MV-4-11 (cell line): ENCODE measurements at places on chromosomes 13 and 19.

GRCh38 chr19:38729653-38730469 lies 14.4 kb downstream of the CAPN12 start:
- peak; percentile 39 for DNase-seq

- peak; percentile 37 for DNase-seq
Observed at GRCh38 chr13:95267662-95268342, 33.4 kb downstream of the ABCC4 start.

DNA sequence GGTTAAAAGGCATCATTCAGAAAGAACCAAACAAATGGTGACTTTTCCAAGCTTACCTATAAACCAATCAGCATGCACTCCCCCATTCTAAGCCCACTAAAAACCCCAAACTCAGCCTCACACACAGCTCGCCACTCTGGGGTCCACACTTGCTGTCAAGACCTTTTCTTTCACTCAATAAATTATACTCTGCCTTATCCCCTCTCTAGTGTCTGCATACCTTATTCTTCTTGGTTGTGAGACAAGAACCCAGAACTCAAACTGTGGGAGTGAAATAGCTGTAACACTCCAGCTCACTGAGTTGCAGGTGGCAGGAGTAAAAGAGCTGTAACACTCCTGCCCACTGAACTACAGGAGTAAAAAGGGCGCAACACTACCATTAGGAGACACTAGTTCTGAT lies 559.0 kb downstream of the TBC1D4 start:
- DNase-seq, result no peak

DNA sequence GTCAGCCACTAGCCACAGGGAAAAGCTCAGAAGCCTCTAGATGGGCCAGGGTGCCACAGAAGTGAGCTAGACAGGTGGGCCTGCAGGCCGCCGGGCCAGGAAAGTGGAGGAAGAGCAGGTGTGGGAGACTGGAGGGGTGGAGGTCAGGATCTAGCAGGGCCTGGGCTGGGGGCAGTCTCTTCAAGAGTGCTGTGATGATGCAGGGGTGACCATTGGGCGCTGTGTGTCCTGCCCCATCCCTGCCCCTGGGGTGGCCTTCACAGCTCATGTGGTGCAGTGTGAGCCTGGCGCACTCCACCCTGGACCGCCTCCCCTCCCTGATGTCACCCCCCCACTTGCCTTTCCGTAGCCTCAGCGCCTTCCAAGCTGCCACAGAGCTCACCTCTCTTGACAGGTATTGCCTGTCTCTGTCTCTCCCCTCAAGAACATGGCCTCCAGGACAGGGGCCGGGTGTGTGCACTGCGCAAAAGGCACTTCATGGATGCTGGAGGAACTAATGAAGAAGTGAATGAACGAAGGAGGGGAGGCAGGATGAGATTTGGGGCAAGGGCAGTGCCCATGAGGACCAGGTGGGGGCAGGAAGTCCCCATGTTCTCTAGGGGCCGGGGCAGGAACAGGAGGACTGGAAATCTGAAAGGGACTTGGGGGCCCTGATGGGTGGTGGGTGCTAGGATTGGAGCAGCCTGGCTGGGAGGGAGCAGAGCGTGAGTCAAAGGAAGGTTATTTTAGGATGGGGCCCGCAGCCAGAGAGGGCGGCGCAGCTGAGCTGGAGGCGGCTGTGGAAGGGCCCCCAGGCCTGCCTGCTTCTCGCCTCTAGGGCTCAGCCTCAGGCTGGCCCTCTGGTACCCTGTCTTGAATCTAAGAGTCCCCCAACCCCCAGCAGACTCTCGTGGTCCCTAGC lies 6.6 kb downstream of the SSBP4 start:
- peak; percentile 43 for DNase-seq

DNA sequence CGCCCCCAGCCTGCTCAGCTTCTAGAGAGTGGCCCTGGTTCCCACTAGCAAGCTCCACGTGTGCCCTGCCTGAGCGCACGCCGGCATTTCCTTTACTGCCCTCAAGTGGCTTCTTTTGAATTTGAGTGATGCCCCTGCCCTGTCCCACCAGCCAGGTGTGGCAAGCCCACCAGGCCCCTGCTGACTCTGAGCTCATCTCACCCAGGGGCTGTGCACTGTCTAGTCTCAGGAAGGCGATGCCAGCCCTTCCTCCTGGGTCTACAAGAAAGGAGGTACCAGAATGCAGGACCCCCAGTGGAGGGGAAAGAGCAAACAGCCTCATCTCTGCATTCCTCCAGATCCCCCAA lies 17.3 kb upstream of the EPHX3 start:
- DNase-seq, result no peak

GRCh38 chr13:42409075-42409474 lies 137.1 kb downstream of the AKAP11 start:
- no peak for DNase-seq

- no peak for DNase-seq
Observed at GRCh38 chr13:29490561-29490885, 105.0 kb downstream of the SLC7A1 start.

DNA sequence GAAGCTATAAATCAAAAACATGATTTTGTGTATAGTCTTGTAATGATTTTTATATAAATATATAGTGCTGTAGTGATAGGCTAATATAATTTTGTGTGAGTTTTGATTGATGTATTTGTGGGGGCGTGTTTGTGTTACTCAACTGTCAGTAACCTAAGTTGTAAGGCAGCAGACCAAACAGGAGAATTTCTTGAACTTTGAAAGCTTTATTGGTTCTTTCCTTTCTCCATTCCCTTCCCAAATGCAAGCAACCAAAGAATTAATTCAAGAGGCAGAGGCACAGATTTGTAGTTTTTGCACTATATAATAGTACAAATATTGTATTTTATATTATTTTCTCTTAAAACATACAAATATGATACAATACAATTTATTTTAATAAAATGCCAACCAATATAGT lies 109.6 kb downstream of the FLT1 start:
- DNase-seq, result no peak

GRCh38 chr19:511101-511851 lies 4.0 kb downstream of the TPGS1 start:
- DNase-seq, result peak; percentile 66

- no peak for DNase-seq
Observed at GRCh38 chr19:9799162-9799561, 19.7 kb downstream of the FBXL12 start.

DNA sequence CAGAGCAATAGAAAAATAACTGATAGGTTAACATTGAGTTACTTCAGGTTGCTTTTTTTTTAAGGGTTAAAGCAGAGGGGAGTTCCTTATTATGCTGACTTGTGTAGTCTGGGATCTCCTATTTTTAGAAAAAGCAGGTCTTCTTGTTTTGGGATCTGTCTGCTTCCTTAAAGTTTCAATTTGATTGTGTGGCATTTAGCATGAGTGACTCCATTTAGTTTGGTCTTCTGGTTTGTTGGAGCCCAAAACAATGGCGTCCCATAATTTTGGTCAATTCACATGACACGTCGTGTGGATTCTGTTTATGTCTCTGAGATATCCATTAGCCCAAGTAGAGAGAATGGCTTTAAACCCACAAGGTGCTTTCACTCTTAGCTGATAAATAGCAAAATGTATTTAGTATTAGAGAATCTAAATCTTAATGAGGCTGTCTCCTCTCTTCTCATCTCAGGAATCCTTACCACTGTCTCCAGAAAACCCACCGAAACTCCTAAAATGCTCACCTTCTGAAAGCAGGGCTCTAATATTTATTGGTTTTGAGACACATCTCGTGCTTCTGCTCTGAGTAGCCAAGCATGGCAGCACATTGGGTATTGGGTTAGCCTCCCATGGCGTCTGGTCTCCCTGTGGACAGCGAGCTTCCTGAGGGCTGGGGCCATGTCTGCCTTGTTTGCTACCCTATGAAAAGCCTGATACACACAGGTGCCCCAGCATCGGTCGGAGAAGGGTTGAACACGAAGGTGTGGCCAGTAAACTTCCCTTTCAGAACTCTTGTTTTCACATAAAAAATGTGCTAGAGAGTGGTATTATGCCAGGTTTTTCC lies 67.2 kb upstream of the GPR183 start:
- DNase-seq, result no peak

DNA sequence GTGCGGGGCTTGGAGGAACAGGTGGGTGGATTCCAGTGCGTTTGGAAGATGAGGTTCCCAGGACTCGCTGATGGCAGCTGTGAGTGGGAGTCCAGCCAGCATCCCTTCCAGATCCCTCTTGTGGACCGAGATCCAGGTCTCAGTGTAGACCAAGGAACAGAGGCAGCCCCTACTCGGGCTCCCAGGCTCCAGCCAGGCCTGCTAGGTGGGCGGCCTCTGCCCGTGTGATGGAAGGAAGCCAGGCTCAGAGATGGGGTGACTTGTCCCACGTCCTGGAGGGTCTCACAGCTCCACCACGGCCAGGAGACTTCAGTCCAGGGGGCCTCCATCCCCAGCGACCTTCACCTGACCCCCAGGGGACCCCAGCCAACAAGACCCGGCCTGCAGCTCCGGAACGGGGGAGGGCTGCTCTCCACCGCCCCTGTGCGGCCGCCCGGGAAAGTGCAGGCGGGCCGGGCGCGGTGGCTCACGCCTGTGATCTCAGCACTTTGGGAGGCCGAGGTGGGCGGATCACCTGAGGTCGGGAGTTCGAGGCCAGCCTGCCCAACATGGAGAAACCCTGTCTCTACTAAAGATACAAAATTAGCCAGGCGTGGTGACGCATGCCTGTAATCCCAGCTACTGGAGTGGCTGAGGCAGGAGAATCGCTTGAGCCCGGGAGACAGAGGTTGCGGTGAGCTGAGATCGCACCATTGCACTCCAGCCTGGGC lies 729 bp upstream of the MADCAM1 start:
- no peak for DNase-seq

- DNase-seq, result no peak
Observed at GRCh38 chr13:89053418-89053817, 1382.2 kb downstream of the SLITRK5 start.

DNA sequence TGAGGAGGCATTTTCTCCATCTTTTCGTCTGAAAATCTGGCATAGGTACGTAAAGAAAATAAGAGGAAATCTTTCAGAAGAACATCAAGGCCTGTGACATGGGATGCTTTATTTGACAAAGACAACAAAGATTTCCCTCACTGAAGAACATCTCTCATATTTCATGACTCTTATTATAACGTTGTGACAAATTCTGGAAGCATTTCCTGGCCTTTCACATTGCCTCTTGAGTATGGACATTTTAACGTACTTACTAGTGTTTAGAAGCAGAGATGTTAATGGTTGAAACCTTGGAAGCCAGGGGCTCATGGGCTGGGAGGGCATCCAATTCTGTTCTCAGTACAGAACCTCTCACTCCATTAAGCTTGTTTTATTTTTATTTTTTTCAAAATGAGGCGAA lies 210.8 kb downstream of the DCT start:
- no peak for DNase-seq

DNA sequence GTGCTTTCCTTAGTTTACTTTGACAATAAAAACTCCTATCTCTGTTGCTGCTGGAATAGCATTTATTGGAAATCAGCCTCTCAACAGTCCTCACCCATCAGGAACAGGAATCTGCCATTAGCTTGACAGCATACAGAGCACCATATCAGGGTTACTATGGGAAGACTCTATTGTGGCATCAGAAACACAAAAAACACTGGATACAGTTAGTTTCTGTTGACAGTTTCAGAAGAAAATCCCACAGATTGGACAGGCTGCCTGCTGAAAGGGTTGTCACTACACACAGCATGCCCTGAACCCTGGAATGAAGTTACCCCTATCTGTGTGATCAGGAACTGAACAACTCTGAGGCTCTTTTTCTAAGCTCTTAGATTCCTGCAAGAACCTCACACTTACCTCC lies 172.7 kb downstream of the ENOX1 start:
- DNase-seq, result no peak

GRCh38 chr13:48159826-48160225 lies 64.9 kb upstream of the MED4 start:
- DNase-seq, result no peak

DNA sequence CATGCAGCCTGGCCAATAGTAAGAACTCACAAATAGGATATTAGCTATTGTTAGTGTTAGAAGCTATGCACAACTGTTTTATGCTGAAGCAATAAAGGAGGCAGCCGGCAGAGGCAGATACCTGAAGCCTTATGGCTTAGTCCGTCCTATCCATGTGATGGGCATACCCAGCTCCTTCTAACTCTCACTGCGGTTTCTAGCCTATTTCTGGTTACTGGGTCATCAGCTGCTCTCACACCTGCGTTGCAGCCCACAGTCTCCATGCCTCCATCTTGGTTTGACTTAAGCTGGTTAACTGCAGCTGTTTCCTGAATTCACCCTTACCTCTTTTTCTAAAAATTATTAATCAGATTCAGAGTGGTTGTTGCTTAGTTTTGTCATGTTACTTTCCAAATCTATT lies 40.5 kb upstream of the CNMD start:
- DNase-seq, result no peak

GRCh38 chr19:19911150-19911549 lies 10.4 kb downstream of the ZNF93 start:
- peak; percentile 21 for DNase-seq

GRCh38 chr13:34346626-34347025 lies 528.7 kb downstream of the RFC3 start:
- no peak for DNase-seq

DNA sequence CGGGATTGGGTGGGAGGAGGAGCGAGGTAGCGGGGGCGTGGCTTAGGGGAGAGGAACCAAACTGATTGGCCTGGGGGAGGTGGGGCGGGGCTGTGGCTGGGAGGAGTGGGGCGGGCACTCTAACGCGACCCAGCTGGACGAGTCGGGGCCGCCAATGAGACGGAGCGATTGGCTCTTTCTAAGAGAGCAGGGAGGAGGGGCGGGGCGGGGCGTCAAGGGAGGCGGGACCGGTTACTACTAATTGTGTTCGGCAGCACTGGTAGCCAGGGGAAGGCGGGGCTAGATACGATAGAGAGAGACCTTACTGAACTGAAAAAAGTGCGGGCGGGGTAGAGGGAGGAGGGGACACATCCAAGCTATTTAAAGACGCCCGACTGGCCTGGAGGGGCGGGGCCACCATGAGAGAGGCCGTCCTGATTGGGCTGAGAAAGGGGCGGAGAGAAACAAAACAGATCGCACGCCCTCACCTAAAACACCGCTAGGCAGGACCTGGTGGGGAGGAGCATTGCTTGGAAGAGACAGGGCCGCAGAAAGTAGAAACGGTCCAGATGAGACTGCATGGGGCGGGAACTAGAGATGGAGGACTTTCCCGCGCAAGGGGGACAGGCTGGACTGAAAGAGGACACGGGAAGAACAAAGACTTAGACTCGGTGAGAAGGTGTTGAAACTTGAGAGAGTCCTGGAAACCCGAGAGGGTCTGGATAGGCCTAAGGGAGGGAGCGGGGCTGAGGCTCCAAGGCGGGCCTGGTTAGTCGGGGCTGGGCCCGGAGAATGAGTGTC lies at the start of gene KCNC3:
TSS of gene KCNC3 (minus strand) at position 232 of the 780 bp plus-strand sequence. CDS start 295 bp downstream, outside the sequence.
- DNase-seq, result peak; percentile 100
